Activated CD4-positive, alpha-beta T cell treated with anti-CD3 and anti-CD28 coated beads, Interleukin-10, Interleukin-2, amounts not matched to agents 100 ng/mL and 50 ng/mL, durations not matched to agents 16 hours and 8 hours (primary cell): ENCODE measurements at places on chromosomes 4 and X.

DNA sequence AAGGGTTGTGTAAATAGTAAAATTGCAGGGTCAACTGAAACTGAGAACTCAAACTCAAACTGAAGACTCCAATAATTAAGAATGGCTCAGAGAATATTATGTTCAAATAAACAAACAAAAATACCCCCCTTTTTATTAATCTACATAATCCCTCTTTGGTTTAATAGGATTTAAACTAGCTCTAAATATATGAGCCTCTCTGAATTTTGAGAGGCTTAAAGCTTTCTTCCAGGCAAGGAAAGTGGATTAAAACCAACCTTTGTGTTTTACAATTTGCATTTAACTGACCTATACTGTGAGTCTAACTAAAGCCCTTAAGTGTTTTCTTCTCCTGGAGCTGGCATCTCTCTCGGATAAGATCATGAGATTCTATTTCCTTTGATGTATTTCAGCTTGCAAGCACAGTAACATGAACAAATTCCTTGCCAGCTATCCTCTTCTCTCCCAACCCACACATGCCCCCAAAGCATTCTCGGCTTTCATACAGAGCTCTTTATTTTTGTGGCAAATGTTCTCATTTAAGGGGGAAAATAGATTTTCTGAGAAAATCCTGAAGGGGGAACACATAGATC, 1310.8 kb upstream of the AGA start:
- no peak for DNase-seq

GRCh38 chr4:47801481-47802002, 36.3 kb downstream of the CORIN start:
- DNase-seq, result no peak

DNA sequence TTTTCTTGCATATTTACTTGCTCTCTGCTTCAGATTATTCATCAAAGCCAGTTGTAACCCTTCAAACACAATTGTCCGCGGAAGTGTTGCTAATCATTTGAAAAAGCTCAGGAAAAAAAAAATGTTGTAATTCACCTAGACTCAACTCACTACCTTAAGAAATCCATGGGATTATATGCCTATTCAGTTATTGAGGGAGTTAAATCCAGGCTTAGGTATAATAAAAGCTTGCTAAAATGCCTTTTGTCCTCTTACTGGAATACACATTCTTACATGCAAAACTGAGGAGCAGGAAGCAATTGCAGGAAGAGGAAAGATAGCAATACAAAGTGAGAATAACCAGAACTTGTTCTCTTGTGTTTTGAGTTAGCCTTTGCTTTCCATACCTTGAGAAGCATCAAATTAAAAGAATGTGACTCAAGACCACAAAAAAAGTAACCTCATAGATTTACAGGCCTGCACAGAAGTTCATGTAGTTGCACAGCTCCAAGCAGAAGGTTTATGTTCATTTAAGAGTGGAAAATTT, 91.4 kb upstream of the FAM241A start:
- DNase-seq, result no peak

GRCh38 chrX:39445336-39445735, 644.1 kb downstream of the MID1IP1 start:
- DNase-seq, result peak; percentile 19

- DNase-seq, result no peak
These were observed 706.1 kb upstream of the EPHA5 start for GRCh38 chr4:66376396-66376795.
